ENCODE measurements at places on chromosomes 3 and 15.

- DNase-seq, result no peak
These were observed 2.7 kb downstream of the FBXO40 start for GRCh38 chr3:121595765-121596406.

DNA sequence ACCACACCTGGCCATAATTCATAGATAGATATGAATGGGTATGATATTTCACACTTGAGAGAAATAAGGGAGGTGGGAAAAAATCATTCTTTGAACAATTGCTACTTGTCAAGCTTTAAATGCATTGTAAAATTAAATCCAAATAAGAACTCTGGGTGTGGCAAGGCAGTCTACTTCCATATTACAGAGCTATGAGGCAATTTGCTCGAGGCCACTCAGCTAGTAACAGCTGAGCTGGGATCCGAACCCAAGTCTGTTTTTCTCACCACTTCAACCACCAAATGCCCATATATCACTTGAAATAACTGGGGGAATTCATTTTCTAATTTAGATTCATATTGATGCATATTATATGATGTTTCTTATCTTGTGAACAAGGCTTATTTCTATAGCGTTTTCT, 482.2 kb upstream of the ADAMTS9 start:
- DNase-seq, result no peak

- DNase-seq, result no peak
These were observed 15.8 kb downstream of the CSPG4 start for GRCh38 chr15:75696854-75697259.

GRCh38 chr3:2172561-2173171, 74.0 kb downstream of the CNTN4 start:
- no peak for DNase-seq

DNA sequence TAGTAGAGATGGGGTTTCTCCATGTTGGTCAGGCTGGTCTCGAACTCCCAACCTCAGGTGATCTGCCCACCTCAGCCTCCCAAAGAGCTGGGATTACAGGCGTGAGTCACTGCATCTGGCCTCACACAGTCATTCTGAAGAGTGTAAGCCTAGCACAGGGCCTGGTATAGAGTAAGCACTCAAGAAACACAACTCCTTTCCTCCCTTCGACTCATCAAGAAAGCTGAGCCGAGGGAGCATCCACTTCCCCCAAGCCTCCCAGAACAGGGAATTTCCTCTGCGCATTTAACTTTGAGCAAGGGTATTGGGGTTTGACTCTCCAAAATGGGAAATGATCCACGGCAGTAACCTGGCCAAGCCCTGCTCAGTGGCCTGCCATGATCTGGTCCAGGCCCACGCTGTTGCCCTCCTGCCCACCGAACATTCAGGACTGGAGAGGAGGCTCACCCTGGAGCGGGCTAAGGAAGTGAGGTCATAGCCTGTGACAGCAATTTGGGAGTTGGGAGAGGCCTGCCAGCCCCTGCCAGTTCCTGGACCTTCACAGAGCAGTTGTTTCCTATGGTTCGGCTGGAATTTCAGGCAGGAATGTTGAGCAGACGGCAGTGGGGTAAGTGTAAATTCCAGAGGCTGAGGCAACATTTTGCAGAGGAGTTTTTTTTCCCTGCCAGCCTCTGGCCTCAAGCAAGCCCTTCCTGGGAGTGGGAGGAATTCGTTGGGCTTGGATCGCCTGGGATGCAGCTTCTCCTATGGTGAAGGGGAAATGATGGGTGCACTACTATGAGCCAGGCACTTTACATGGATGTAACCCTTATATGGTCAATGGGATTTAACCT, 21.2 kb upstream of the SMAD3 start:
- no peak for DNase-seq

DNA sequence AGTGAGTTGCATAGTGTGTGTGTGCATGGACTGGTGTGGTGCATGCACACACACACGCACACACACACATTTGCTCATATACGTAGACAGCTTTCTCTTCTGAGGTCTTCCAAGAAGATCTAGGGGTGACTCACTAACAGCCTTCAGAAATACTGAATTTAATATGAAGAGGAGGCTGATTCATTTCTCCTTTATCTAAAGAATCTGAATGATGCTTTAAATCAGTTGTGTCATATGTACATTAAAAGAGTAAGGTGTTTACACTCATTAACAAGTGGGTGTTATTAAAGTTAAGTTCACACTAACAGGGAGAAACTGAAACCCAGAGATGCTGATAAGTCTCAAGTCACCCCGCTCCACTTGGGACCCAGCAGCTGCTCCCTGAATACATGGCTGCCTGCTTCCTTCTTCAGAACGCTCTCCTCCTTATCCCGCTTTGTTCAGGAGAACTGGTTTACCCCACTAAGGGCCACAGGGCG, 22.0 kb downstream of the TMPRSS7 start:
- no peak for DNase-seq

GRCh38 chr3:14890476-14890875, 56.9 kb upstream of the NR2C2 start:
- no peak for DNase-seq

GRCh38 chr3:111338059-111338698, 203.8 kb upstream of the CD96 start:
- peak; percentile 27 for DNase-seq

GRCh38 chr3:28971156-28971555, 309.7 kb upstream of the RBMS3 start:
- peak; percentile 15 for DNase-seq

- DNase-seq, result no peak
These were observed 54.0 kb upstream of the ABHD2 start for GRCh38 chr15:89034305-89034704.

GRCh38 chr3:129592381-129593131, 13.9 kb downstream of the PLXND1 start:
- no peak for DNase-seq

- no peak for DNase-seq
These were observed 104.5 kb upstream of the SATB1 start for GRCh38 chr3:18529631-18530030.

GRCh38 chr3:10122724-10123123, 7.2 kb downstream of the BRK1 start:
- no peak for DNase-seq

GRCh38 chr15:64004587-64004986, 41.7 kb downstream of the DAPK2 start:
- no peak for DNase-seq

- no peak for DNase-seq
These were observed 15.9 kb downstream of the CHL1 start for GRCh38 chr3:212432-212831.

GRCh38 chr3:188139466-188139865, 14.5 kb upstream of the LPP start:
- no peak for DNase-seq

- no peak for DNase-seq
These were observed 21.5 kb downstream of the THOC7 start for GRCh38 chr3:63842127-63842526.

DNA sequence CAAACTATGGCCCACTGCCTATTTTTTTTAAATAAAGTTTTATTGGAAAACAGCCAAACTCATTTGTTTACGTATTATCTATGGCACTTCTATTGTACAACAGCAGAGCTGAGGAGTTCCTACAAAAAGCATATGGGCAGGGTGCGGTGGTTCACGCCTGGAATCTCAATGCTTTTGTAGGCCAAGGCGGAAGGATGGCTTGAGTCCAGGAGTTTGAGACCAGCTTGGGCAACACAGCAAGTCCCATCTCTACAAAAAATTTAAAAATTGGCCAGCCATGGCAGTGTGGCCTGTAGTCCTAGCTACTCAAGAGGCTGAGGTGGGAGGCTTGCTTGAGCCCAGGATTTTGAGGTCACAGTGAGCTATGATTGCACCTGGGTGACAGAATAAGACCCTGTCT, 142.3 kb downstream of the RORA start:
- no peak for DNase-seq

DNA sequence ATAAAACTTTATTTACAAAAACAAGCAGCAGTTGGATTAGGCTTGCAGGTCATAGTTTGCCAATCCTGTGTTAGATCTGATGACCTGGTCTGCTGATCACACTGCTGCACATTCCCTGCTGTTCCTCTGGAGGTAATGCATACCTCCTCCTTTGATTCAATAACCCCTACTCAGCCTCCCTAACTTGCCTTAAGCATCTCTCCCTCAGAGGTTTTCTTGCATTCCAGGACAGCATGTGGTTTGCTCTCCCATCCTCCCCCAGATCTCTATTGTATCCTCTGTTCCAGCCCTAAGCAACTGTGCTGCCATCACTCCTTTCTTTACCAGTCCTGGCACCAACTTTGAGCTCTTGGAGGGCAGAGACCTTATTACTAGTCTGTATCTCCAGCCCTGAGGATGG, 63.4 kb downstream of the CACNA2D3 start:
- DNase-seq, result no peak

GRCh38 chr3:32817558-32818228, at the start of gene TRIM71:
TSS of gene TRIM71 (plus strand) at chr3:32817997. CDS start at chr3:32818081, 84 bp downstream.
- no peak for DNase-seq

DNA sequence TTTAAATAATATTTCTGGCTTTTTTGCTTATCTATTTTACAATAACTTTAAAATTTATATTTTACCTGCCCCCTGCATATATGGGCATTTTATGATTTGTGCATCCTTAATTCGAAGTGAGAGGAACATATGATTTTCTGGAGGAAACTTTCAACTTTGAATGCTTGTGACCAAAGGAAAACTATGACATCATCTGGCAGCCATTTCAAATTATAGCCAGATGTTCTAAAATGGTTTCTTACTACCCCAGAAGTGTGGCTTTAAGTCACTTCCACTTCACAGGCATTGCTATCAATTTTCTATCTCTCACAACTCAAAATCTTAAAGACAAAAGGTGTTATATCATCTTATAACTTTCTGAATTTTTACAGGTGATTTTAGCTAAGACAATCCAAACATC, 508.8 kb downstream of the RBMS3 start:
- DNase-seq, result no peak

DNA sequence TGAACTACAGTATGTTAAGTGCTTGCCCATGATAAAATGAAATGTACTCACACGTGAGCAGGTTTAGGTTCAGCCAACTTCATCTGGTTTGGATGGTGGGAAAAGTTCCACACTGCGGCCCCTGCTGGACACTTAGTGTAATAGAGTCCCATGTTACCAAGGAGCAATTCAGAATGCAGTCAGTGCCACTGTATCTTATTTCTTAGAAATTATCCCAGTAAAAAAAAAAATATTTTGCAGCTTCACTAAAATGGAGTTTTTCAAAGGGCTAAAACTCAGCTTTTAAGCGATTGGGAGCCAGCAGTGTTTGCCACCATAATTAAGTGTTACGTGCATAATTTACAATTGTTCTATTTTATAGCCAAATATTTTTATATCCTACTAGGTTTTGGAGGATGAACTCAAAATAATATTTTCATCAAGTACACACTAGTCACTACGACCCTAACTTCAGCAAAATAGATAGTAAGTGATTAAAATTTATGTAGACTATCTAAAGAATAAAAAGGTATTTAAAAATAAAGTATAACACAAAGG, 371.7 kb upstream of the GBE1 start:
- DNase-seq, result peak; percentile 45

- DNase-seq, result no peak
These were observed 1.5 kb downstream of the VWA5B2 start for GRCh38 chr3:184230603-184231528.

DNA sequence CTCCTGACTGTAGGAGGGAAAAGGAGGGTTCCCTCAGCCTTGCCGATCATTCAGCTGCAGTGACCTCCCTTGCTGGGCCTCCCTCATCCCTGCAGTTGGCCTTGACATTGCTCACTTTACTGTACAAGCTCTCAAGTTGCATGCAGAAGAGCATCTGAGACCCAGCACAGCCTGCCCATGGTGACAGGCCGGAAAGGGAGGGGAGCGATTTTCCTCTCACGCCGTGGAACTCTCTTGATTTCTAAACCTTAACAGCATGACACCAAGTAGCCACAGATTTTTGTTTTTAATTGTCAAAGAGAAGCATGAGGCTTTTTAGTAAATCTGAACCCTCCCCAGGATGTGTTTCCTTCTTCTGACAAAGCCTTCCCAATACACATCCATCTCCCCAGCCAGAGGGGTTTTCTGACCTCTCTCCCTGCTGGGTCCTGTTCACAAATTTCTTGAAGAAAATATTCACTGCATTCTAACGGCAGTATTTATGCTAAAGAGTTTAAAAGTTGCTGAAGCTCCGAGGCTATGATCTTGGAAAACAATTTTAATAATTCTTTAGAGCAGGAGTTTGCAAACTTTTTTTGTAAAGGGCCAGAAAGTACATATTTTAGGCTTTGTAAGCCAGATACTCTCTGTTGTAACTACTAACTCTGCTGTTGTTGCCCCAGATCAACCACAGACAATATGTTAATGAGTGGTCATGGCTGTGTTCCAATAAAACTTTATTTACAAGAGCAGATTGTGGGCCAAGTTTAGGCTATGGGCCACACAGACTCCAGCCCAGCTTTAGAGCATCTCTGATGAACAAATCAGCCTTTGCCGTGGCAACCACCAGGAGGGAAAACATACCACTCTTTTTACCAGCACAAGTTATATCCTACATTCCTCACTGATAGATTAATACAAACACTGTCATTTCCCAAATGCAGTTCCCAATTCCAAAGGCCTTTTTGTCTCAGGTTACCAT, 34.8 kb downstream of the LMCD1 start:
- no peak for DNase-seq
